ENCODE measurements at places on chromosomes 1 and 21.

DNA sequence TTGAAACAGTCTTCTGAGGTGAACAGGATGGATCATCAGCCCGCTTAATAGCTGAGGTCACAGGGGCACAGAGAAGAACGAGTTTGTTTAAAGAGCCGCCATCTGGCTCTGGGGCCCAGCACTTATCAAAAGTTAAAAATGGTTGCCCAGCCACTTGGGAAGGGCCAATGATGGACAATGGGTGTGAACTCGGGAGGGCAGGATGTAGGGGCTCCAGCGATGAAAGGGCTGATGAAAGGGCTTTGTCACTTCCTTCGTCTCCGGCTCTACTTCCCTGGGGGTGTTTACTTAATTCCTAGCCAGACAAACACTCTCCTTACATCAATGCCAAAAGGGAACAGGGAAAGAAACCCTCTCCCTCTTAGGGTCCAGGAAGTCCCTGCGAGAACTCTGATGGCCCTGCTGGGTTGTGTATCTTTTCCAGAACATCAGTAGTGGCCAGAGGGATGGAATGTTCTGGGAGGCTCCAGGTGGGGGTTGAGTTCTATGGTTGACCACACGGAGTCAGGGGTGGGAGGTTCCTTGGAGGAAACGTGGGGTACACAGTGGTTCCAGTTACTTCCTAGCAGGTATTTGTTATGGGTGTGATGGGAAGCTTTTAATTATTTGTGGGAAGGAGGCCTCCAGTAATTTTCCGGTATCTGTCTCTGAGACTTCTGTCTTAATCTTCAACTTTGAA lies 9.0 kb upstream of the ABCG1 start:
- DNase-seq = no peak

- DNase-seq = no peak
Observed at GRCh38 chr1:94279038-94279437, 41.7 kb upstream of the ARHGAP29 start.

- DNase-seq = no peak
Observed at GRCh38 chr1:211902624-211903291, 72.2 kb upstream of the LPGAT1 start.

DNA sequence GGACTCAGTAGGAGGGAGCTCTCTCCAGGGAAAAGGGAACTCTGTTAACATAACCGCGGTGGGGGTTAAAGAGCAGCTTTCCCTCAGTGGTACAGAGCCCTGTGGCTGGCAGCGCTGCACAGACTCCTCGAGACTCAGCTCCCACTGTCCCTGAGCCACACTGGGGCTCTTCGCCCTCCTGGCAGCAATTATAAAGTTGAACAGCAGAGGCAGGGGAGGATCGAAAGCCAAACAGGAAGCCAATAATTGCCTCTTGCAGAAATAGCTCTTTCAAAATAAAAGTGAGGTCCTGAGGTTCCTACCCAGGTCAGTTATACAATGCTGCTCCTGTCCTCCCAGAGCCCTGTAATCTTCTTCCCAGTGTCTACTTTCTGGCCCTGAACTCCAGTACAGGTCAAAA lies 77.0 kb downstream of the FAM78B start:
- no peak for DNase-seq

Measured in T follicular helper cell (primary cell).